ENCODE measurements at places on chromosomes 4 and X. TPM values are rescaled to one million over a fixed set of nuclear protein-coding genes. Genes with fewer than 3 reads are reported as not detected.

CXCL11 gene
- 0.07 TPM for total RNA-seq

MAPK10 gene
- 1.6 TPM for total RNA-seq

TMPRSS11E gene
- total RNA-seq: not detected

SLC16A2 gene
- total RNA-seq: 5.0 TPM

KLKB1 gene
- total RNA-seq: not detected

F11 gene
- not detected for total RNA-seq

PJA1 gene
- 37.8 TPM for total RNA-seq

Data from kidney epithelial cell (primary cell).